ENCODE measurements at places on chromosomes 1 and 21. TPM values are rescaled to one million over a fixed set of nuclear protein-coding genes. Genes with fewer than 3 reads are reported as not detected.

The HES4 gene
- total RNA-seq: 54.3 TPM

The SPRR2B gene
- total RNA-seq: not detected

The STPG1 gene
- 6.7 TPM for total RNA-seq

The KRTAP19-1 gene
- not detected for total RNA-seq

The ANKRD34A gene
- total RNA-seq: 0.23 TPM
